ENCODE measurements at places on chromosomes 7 and 10.

DNA sequence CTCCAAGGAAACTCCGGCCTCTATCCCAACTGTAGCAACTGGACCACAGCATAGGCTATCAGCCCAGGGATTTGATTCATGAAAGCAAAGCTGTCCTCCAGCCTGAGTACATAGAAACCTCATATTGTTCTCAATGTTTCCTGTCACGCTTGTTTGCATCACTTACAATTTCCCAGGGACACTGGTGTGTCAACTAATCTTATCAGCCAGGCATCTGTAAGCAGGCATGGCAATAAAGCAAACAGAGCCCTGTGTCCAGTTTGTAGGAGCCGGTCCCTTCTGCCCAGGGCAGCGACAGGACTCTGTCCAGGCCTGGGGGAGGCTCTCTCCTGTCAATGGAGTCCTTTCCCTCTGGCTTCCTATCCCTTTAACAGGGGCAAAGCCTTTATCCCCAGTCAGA, 23.0 kb upstream of the CDHR3 start:
- DNase-seq, result no peak

- peak; percentile 4 for DNase-seq
These were observed 4.4 kb upstream of the CCL26 start for GRCh38 chr7:75776295-75776971.

- no peak for DNase-seq
These were observed 375.8 kb upstream of the PODXL start for GRCh38 chr7:131932271-131932670.

- no peak for DNase-seq
These were observed 4.8 kb upstream of the MTPAP start for GRCh38 chr10:30353851-30354250.
